ENCODE measurements at places on chromosomes 12 and 14. TPM values are rescaled to one million over a fixed set of nuclear protein-coding genes. Genes with fewer than 3 reads are reported as not detected.

Gene CRADD
- 27.7 TPM for total RNA-seq

Gene POTEG
- not detected for total RNA-seq

DNA sequence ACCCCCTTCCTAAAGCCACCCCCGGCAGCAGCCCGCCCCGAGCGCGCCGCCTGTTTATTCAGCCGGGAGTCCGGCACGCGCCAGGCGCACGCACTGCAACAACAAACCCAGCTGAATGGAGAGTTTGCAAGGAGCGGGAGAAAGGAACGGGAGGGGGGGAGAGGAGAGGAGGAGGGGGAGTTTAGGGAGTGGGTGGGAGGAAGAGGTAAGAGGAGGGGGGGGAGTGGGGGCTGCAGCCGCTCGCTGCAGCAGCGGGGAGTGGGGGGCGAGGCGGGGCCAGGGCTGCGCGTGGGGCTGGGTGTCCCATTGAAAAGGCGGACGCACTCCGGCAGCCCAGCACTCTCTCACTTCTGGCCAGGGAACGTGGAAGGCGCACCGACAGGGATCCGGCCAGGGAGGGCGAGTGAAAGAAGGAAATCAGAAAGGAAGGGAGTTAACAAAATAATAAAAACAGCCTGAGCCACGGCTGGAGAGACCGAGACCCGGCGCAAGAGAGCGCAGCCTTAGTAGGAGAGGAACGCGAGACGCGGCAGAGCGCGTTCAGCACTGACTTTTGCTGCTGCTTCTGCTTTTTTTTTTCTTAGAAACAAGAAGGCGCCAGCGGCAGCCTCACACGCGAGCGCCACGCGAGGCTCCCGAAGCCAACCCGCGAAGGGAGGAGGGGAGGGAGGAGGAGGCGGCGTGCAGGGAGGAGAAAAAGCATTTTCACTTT, at the start of gene ASCL1:
Gene ASCL1 (plus strand): TSS at position 336 of the 712 bp plus-strand sequence. CDS start 571 bp downstream, outside the sequence.
- H3K4me1 ChIP-seq, result peaks cover 36% of the 10 kb centered on the region
- no peaks in the 10 kb centered on the region for H3K27me3 ChIP-seq
- peak within 1 kb of the TSS; percentile 51 for H3K4me3 ChIP-seq

Gene SDSL
- total RNA-seq, result 2.9 TPM

DNA sequence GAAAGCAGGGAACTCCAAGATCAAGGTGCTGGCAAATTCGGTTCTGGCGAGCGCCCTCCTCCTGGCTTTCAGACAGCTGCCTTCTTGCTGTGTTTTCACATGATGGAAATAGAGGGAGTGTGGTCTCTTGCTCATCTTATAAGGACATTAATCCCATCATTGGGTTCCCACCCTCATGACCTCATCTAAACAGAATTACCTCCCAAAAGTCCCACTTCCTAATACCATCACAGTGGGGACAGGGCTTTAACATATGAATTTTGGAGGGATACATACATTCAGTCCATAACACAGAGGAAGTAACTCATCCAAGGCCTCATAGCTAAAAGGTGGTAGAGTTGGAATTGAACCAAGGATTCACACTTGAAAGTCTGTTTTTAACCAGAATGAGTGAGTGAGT, 28.6 kb downstream of the DYRK2 start:
- DNase-seq, result no peak
- peaks cover 34% of the 10 kb centered on the region for H3K4me1 ChIP-seq
- H3K27me3 ChIP-seq, result no peaks in the 10 kb centered on the region
- H3K36me3 ChIP-seq, result no peaks in the 10 kb centered on the region
- no peak overlapping the region for H3K4me3 ChIP-seq

GRCh38 chr12:63304887-63305316, 153.9 kb upstream of the AVPR1A start:
- H3K4me1 ChIP-seq, result no peaks in the 10 kb centered on the region
- H3K27ac ChIP-seq, result no peak overlapping the region
- no peak overlapping the region for H3K4me3 ChIP-seq
- H3K27me3 ChIP-seq, result no peaks in the 10 kb centered on the region

Gene CLEC4D
- 1.7 TPM for total RNA-seq

DNA sequence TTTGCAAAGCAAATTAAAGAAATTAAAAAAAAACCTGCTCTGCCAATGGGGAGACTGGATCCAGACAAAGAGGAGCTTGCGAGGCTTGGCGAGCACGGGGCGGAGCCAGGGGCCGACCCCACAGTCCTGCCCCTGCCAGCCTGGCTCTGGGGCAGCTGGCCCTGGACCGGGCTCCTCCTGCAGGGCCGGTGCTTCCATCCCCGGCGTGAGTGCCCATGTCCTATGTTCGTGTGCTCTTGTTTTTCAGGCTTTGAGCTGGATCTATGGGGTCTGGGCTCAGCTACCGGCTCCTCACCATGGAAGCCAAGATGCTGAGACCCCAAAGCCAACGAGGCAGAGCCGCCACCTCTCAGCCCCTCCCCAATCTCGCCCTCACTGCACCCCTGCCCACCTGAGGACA, 176.8 kb downstream of the KIF26A start:
- H3K36me3 ChIP-seq, result no peaks in the 10 kb centered on the region
- H3K27me3 ChIP-seq, result no peaks in the 10 kb centered on the region
- no peak overlapping the region for H3K4me3 ChIP-seq

DNA sequence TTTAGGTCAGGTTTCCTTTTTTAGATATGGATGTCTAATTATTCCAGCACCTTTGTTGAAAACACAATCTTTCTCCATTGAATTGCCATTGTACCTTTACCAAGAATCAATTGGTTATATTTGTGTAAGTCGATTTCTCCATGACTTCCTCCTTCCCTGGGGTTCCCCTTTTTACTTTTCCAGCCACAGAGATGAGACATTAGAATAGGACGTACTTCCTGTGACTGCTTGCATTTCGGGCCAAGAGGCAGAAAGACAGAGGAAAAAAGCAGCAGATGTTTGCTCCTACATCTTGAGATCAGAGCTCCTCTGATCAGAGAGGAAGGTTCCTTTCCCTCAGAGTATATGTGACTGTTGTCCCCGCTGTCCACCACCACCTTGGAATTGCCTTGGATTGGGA, 453.7 kb upstream of the RGS6 start:
- no peaks in the 10 kb centered on the region for H3K27me3 ChIP-seq
- peak overlapping the region; percentile 3 for H3K27ac ChIP-seq
- no peaks in the 10 kb centered on the region for H3K36me3 ChIP-seq
- DNase-seq, result no peak

- H3K36me3 ChIP-seq, result no peaks in the 10 kb centered on the region
- DNase-seq, result no peak
- no peaks in the 10 kb centered on the region for H3K27me3 ChIP-seq
- no peak overlapping the region for H3K4me3 ChIP-seq
- H3K4me1 ChIP-seq, result no peaks in the 10 kb centered on the region
Measured at GRCh38 chr14:25103271-25103670, 53.3 kb upstream of the STXBP6 start.

Gene OR4K15
- not detected for total RNA-seq

Gene CCND2
- total RNA-seq, result 113 TPM

Gene FRMD6
- total RNA-seq, result 35.7 TPM

DNA sequence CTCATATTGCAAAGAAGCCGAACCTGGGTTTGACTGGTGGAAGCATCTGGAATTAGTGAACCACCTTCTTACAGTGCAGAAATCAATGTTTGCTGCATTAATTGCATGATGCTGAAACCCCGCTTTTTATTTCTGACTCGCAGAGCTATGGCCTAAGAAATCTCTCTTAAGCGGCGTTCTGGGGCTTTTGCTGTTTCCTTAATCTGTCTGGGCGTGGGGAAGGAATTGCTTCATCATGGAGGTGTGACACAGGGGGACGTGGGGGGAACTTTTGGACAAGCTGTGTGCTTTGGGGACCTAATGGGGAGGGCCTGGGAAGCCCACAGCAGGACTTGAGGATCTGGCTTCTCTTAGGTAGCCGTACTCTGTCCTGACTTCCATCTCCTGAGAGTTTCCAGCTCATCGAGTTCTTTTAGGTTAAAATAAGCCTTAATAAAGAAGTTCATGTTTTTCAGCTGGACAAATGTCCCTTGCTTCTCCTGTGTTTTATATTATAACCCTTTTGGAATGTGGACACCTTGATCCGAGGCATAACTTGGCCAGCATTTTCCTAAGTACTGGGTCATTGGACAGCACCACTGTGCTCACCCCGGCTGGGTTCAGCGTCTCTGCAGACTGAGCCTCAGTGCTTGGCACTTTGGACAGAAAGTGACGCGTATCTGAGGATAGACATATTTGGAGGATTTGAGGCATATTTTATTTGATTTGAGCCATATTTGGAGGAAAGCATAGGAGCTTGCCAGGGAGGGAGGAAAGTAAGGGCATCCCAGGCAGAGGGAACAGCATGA, 192.1 kb upstream of the MYL2 start:
- H3K4me1 ChIP-seq, result no peaks in the 10 kb centered on the region
- H3K4me3 ChIP-seq, result no peak overlapping the region
- H3K27ac ChIP-seq, result no peak overlapping the region
- no peaks in the 10 kb centered on the region for H3K36me3 ChIP-seq
- no peaks in the 10 kb centered on the region for H3K27me3 ChIP-seq

- DNase-seq, result no peak
- no peak overlapping the region for H3K27ac ChIP-seq
- peaks cover 87% of the 10 kb centered on the region for H3K4me1 ChIP-seq
Measured at GRCh38 chr12:93430280-93430679, 11.5 kb downstream of the UBE2N start.

Gene CCDC175
- total RNA-seq, result not detected

DNA sequence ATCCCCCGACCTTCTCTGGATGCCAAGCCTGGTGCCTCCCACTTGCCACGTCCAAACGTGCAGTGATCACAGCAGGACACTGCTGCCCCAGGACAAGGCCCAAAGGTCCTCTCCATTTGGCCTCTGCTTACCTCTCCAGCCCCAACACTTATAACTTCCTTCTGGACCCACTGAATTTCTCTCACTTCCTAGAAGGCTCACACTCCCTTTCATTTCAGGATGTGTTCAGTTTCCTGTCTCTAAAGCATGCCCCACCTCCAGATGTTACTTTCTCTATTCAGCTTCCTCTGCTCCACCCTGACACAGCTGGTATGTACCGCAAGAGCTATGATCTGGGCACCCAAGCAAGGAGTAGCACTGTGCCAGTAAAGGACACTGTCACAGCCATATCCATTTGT, 33.0 kb downstream of the CDKL1 start:
- H3K27me3 ChIP-seq, result no peaks in the 10 kb centered on the region
- H3K27ac ChIP-seq, result peak overlapping the region; percentile 71
- H3K4me3 ChIP-seq, result peak overlapping the region; percentile 50
- H3K36me3 ChIP-seq, result peaks cover 2% of the 10 kb centered on the region
- no peak for DNase-seq
- H3K4me1 ChIP-seq, result peaks cover 10% of the 10 kb centered on the region

DNA sequence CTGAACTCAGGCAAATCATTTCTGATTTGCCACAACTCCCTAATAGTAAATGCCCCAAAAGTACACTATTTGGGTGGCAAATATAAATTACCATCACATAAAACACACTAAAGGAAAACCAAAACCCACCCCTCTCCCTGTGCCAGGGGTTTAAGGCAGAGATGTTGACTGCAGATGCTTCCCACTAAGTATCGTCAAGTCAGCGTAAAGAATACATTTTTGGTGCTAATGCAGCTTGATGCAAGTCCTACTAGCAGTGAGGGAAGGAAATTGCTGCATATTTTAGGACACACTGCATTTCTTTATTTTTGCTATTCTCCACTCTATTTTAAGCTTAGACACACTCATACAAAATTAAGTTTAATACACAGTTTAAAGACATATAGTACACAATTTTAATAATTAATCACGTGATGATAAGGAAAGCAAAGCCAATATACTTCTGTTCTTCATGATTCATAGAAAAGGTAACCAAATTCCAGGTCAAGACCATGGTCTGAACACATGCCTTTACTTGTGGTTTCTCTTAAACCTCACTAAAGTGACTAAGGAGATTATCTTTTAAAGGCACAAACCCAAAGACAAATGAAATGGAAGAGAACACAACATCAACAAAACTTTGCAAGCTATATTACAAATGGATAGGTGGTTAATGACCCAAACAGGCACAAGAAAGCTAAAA, 162.2 kb downstream of the STXBP6 start:
- DNase-seq, result no peak
- H3K36me3 ChIP-seq, result no peaks in the 10 kb centered on the region
- H3K4me3 ChIP-seq, result no peak overlapping the region
- H3K27ac ChIP-seq, result no peak overlapping the region
- peaks cover 3% of the 10 kb centered on the region for H3K4me1 ChIP-seq

DNA sequence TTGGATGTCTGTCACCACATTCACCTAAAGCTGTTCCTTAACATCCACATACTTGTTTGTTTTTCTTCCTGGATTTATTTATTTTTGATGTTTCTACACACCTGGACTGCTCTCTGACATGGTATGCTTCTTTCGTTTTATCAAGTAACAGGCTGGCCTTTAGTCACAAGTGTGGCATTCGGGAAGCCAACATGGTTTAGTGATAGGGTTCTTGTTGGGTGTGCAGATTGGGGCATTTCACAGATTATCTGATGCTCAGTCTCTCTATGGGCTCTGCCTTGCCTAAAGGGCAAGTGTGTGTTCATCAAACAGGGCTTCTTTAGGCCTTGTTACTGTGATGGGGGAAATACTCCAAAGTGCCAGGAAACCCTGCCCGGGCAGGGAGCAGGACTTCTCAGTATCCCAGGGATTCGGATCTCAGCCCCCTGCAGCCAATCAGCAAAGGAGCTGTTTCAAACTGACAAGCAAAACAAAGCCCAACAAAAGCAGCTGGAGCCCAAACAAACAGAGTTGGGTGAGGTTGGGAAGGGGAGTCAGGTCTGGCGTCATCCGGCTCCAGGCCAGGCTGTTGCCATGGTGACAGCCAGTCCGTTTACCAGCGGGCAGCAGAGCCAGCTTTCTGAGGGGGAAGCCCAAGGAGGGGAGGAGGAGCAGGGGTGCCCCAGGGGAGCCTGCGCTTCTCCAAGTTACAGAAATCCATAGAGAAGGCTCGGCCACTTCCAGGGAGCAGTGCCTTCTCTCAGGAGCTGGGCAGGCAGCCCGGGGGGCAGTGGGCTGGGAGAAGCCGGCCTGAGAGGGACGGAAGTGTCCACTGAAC, 31.9 kb downstream of the FOS start:
- no peaks in the 10 kb centered on the region for H3K36me3 ChIP-seq
- DNase-seq, result no peak
- H3K4me3 ChIP-seq, result peak overlapping the region; percentile 20
- peaks cover 39% of the 10 kb centered on the region for H3K4me1 ChIP-seq
- H3K27me3 ChIP-seq, result no peaks in the 10 kb centered on the region

Gene TCTN1
- 20.9 TPM for total RNA-seq

- no peak overlapping the region for H3K4me3 ChIP-seq
- peaks cover 4% of the 10 kb centered on the region for H3K4me1 ChIP-seq
- no peaks in the 10 kb centered on the region for H3K36me3 ChIP-seq
Measured at GRCh38 chr14:24389226-24389848, 9.5 kb upstream of the NYNRIN start.

Gene GPR68
- 9.1 TPM for total RNA-seq

Gene EFS
- 12.5 TPM for total RNA-seq

GRCh38 chr12:14681190-14681589, 15.2 kb downstream of the GUCY2C start:
- no peaks in the 10 kb centered on the region for H3K36me3 ChIP-seq
- no peaks in the 10 kb centered on the region for H3K27me3 ChIP-seq
- no peak overlapping the region for H3K27ac ChIP-seq

Gene ACOT4
- 0.57 TPM for total RNA-seq

Gene SLC10A1
- total RNA-seq, result not detected

GRCh38 chr14:67416085-67416484, 4.1 kb upstream of the PLEK2 start:
- H3K4me3 ChIP-seq, result no peak overlapping the region
- H3K36me3 ChIP-seq, result no peaks in the 10 kb centered on the region
- no peak for DNase-seq
- H3K27ac ChIP-seq, result no peak overlapping the region

Gene ZC2HC1C
- total RNA-seq, result 5.0 TPM

Measured in esophagus muscularis mucosa (tissue), 4 donors.